Stimulated activated CD4-positive, alpha-beta T cell treated with anti-CD3 and anti-CD28 coated beads, TNF-alpha, amount 100 ng/mL, for 4 hours (primary cell): ENCODE measurements at places on chromosomes 5 and 9.

- no peak for DNase-seq
These were observed 21.6 kb downstream of the TJP2 start for GRCh38 chr9:69195668-69196067.

DNA sequence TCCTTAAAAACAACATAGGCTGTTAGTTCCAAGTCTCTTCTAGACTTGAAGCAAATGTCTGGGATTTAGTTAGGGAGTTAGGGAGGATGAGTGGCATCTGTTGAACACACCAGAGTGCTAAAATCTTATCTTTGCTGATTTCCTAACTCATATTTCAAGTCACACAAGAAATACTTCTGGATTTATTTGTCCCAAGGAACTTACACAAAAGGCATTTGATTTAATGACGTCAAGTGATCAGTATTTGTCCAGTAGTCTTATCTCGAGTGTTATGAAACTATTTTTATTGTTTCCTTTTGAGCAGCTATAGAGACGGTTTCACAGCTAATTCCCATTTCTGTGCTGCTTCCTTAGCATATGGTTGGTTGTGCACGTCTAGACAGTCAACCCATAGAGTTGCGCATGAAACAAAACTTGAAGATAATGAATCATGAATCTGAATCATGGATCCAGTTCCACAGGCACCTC is 140.5 kb upstream of the TUT7 start:
- no peak for DNase-seq

GRCh38 chr9:89530726-89531125 is 32.8 kb upstream of the SEMA4D start:
- DNase-seq, result no peak

- no peak for DNase-seq
These were observed 190.4 kb downstream of the DRD1 start for GRCh38 chr5:175253597-175253996.

GRCh38 chr9:87035879-87036278 is 88.6 kb upstream of the GAS1 start:
- no peak for DNase-seq

DNA sequence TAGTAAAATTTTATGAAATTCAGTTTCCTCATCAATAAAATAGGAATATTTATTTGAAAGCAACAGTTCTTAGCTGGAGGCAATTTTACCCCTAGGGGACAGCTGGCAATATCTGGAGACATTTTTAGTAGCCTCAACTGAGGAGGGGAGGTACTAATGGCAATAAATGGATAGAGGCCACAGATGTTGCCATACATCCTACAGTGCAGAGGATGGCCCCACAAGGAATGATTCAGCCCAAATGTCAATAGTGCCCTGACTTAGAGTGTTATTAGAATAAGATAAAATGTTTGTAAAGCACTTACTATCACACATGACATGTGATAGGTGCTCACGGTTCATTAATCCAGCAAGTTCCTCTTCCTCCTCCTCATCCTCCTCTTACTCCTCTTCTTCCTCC is 293.6 kb downstream of the KCTD16 start:
- DNase-seq, result no peak

DNA sequence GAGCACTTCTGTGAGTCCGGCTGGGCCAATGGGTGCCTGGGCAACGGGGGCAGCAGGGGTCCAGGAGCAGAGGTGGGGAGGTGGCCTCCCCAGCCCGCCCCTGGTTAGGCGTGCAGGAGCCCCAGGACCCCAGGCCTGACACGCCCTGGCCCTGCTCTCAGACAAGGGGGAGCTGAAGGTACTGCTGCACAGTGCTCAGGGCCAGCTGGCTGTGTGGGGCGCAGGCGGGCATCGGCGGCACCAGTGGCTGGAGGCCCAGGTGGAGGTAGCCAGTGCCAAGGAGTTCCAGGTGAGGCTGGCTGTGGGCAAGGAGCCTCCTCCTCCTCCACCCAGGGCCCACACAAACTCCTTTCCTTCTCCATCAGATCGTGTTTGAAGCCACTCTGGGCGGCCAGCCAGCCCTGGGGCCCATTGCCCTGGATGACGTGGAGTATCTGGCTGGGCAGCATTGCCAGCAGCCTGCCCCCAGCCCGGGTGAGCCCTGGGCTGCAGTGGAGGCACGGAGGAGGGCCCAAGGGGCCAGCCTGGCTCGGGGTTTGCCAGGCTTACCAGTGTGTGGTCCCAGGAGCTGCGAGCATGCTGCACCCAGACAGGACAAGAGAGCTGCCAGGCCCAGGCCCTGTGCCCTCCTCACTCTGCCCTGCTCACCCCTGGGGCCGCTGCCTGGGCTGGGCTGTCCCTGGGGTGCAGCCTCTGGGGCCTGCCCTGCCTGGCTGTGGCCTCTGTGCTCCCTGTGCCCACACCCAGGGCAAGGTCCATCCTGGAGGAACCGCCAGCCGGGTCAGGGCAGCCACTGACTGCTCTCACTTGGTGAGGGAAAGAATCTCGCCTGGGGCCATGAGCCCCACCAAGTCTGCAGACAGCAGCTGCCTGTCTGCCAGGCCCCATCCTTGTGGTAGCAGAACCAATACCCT is 7.0 kb downstream of the MAMDC4 start:
- no peak for DNase-seq

DNA sequence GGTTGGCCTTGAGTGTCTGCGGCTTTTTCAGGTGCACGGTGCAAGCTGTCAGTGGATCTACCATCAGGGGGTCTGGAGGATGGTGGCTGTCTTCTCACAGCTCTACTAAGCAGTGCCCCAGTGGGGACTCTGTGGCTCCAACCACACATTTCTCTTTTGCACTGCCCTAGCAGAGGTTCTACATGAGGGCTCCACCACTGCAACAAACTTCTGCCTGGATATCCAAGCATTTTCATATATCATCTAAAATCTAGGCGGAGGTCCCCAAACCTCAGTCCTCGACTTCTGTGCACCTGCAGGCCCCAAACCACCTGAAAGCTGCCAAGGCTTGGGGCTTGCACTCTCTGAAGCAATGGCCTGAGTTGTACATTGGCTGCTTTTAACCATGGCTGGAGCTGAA is 601.5 kb downstream of the MTRR start:
- DNase-seq, result no peak

- DNase-seq, result no peak
These were observed 166.0 kb downstream of the EBF1 start for GRCh38 chr5:158933494-158934318.

GRCh38 chr5:172642486-172642885 is 1.4 kb downstream of the NEURL1B start:
- DNase-seq, result no peak

DNA sequence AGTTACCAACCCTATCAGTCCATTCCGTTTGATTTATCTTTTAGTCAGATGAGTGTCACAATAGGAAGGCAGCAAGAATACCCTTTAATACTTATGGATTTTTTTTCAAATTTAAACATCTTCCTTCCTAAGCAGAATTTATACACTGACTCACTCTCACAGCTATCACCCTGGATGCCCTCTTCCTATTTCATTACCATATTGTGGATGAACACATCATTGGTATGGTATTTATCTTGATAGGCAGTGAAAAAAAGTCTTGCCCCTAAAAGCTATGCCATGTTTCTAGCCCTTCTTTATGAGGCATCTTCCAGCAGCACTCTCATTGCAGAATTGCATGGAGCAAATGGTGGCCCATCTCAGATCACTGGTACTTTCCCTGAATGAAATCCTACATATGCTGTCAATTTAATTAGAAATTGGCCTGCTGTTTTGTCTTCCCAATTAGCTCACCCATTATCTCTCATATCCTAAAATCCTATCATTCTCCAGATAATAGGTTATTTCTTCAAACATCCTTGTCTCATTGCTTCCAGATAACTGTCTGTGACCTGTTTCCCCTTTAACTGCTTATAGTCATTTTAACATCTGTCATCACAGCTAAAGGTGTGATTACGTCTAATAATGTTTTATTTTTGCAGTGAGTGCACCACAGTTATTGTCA is 433.5 kb upstream of the POU5F2 start:
- DNase-seq, result no peak

DNA sequence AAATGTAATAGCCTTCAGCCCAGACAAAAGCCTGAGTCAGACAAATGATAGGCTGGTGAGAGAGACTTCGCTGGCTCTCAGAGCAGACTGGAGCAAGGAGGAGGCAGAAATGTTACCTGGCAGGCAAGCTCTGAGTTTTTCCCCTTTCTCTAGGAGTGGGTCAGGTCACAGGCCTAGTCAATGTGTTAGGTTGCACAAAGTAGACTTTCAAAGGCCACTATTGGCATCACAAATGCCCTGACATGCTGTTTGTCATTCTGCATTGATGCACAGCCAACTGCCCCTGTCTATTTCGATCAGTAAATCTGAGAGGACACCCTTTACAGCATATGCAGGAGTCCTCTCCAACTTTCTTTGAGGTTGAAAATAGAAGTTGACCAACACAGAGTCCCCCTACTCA is 15.5 kb upstream of the C1QTNF3 start:
- DNase-seq, result no peak

DNA sequence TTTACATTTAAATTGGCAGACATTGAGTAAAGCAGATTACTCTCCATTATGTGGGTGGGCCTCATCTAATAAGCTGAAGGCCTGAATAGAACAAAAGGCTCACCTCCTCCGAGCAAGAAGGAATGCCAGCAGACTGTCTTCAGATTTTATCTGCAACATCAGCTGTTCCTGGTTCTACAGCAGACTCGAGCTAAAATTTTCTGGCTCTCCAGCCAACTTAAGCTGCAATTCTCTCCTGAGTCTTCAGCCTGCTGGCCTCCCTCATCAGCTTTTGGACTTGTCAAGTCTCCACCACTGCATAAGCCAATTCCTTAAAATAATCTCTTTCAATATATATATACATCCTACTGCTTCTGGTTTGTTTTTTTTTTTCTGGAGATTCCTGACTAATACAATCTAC is 12.5 kb downstream of the TRPM3 start:
- no peak for DNase-seq

DNA sequence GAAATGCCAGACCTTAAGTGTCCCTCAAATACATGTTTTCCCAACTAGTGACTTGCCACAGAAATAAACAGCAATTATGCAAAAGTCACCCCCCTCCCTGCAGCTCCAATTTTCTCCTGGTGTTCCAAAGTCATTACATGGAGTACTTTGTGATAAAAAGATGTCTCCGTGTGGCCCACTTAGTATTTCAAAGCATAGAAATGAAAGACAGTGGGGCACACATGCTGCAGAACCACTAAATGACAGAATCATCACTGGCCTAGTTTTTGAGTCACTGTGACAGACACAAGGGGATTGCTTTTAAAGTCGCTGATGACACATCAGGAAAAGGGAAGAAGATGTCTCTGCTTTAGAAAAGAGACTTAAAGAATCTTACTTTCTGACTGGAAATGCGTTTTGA is 323.4 kb downstream of the PSAT1 start:
- no peak for DNase-seq

- DNase-seq, result no peak
These were observed 566.4 kb downstream of the RAB3C start for GRCh38 chr5:59149271-59149670.

GRCh38 chr5:78958672-78959445 is 26.3 kb downstream of the ARSB start:
- no peak for DNase-seq

- no peak for DNase-seq
These were observed 4.0 kb downstream of the ISL1 start for GRCh38 chr5:51386916-51387883.

- DNase-seq, result no peak
These were observed 33.2 kb upstream of the ERAP2 start for GRCh38 chr5:96843140-96843539.

DNA sequence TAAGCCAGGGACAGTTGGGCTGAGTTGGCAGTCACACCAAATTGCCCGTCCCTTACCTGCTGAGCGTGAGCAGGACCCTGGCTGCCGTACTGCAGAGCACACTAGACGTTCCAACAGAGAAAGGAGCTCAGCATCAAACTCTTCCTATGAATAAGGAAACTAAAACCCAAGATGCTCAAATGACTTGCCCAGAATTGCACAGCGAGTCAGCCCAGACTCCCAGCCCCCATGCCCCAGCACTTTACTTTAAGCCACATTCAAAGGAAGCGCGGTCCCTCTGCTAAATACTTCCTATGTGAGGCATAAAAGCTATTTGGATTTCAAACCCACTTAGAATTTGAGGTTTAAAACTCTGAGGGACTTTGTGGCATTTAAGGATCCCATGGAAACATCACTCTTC is 23.9 kb downstream of the PAX5 start:
- no peak for DNase-seq

- DNase-seq, result no peak
These were observed 24.0 kb upstream of the ASPN start for GRCh38 chr9:92506184-92506857.

DNA sequence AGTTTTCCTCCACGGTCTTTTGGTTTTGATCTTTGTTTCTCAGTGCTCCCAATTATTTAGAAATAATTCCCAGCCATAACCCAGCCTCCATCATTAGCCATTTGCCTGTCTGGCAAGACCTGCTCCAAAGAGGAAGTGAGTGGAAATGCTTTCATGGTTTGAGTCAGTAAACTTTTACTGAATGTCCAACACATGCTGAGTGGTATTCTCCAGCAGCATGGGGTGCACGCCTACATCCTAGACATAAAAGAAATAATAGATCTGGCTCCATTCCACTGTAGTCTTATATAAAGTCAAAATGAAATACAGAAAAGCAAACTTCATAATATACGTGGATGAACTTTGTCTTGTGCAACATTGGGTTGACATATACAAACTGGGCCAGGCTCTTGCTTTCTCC is 757.2 kb downstream of the TLE1 start:
- no peak for DNase-seq

DNA sequence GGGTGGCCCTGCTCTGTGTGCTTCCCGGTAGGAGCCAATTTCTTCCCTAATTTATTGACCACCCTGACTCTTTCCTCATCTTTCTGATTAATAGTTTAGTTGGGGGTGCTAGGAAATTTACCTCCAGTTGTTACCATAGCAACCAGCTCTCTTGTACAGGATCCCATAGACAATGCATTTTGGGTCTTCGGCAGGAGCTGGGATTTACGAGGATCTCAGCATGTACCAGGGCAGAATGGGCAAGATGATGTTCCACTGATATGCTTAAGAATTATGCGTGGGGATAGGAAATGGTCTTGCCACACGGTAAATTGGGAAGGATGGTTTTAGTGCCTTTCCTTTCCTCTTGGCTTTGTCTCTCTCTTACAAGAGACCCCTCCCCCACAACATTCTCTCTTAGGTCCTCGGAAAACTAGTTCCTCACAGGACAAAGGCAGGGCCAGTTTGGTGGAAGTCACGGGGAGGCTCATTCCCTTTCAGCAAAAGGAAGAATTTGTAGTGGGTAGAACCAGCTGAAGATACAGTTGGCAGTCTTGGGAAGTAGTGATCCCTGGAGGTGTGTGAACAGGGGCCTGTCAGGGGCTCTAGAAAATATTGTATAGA is 133.4 kb upstream of the SHB start:
- no peak for DNase-seq

- DNase-seq, result no peak
These were observed 22.8 kb upstream of the IFNE start for GRCh38 chr9:21504894-21505293.
